Lung (tissue), 17 donors: ENCODE measurements at places on chromosomes 5 and 9.

DNA sequence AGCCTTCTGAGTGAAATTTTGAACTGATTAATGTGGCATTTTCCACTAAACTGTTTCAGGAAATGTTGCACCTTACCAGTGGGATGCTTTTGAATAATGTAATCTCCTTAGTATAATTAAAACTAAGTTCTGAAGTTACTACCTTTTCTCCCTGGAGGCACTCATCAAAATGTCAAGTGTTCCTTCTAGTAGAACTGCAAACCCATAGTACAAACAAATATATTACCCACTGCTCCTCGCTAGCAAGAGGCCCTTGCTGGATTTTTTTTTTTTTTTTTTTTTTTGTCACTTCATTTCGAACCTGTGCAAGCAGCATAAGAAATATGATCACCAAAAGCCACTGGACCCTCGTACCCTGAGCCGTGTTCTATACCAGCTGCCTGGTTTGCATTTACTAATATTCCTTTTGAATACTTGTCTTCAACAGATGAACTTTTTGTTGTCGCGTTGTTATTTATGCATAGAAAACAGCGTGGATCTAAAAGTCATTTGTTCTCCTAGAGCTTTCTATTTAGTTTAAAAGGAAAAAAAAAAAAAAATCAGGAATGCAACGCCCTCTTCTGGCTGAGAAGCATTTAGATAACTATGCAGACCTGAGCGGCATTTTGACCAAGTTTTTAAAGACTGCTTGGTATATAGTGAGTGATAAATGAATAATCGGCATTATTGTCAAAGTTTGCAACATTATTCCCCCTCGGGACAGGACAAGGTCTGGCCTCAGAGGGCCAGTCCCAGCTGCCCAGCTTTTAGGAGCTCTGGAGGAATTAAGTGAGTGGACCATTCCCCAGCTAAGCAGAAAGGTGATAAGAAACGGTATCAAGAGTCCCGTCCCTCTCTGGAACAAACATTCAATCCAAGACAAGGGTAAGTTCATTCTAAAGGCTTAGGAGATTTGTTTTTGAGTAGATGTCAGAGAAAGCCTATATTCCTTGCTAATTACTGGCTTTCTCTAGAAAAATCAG lies 162.5 kb upstream of the KIF2A start:
- DNase-seq, result peak; percentile 67

GRCh38 chr9:123795336-123795735 lies 134.6 kb downstream of the DENND1A start:
- DNase-seq, result no peak

DNA sequence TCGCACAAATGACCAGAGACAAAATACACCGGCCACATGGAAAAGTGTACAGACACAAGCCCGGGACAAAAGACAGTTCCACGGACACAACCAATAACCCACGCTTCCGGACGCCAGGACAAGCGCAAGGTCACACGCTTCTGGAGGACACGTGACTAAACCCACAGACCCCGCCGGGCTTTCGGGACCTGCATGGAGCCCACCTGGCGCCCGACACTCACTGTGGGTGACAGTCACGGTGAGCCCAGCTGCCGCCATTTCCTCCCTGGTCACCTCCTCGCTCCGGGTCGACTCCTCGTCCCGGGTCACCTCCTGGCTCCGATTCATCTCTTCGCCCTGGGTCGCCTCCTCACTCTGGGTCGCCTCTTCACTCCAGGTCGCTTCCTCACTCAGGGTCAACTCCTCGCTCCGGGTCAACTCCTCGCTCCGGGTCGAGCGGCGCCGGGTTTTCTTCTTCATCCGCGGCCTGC lies 470 bp downstream of the BAG1 start:
- DNase-seq, result no peak

GRCh38 chr5:6820851-6821479 lies 107.7 kb downstream of the TENT4A start:
- DNase-seq, result peak; percentile 16
